Type B pancreatic cell (in vitro differentiated cells): ENCODE measurements at places on chromosomes 3 and 15.
A peak's percentile ranks its signal among the peaks of the same experiment; 100 is the strongest.

DNA sequence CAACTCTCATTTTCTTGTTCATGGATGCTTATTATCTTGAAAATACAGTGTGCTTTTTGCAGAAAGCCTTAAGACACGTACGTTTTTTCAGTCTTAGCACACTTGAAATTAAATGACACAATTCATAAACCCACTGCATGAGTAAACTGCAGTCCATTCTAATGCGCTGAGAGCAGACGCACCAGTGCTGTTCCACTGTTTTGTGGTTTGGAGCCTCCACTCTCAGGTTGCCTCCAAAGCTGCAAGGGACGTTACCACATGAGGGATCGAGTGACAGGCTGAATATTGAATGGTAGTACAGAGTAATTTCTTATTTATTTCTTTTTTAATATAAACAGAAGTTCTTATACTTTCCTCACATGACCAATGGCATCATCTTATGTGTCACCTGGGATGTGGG, 12.3 kb downstream of the IQCH start:
- no peak for DNase-seq

DNA sequence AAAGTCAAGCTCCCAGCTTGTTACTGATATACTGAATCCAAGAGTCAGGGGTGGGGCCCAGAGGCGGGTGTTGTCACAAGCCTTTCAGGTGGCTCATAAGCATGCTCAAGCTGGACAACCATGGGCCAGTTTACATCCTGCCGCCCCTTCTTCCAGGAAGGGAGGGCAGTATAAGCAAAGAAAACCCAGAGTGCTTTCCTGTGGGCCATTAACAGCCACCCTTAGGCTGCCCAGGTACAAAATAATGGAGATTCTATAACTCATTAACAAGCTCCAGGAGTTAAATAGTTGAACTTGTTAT, 183.2 kb downstream of the NTRK3 start:
- DNase-seq, result no peak

- no peak for DNase-seq
These were observed 1137.5 kb downstream of the NSUN3 start for GRCh38 chr3:95200384-95200783.

DNA sequence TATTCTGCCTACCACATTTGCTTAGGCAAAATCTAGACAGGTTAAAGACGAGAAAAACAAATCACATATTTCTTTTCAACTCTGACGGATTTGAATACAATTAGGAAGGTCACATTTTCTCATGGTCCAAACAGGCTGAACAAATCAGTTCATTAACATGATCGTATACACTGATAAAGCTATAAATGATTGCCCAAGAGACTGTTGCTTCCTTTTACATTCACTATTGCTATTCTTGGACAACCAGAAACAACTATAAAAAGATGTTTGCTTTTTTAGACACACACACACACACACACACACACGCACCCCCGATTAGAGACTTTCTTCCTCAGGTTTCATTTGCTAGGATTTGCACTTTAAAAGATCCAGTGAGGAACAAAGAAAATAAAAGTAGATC, 122.3 kb upstream of the BHLHE40 start:
- no peak for DNase-seq

GRCh38 chr3:126959921-126960603, 22.9 kb upstream of the PLXNA1 start:
- DNase-seq, result no peak

DNA sequence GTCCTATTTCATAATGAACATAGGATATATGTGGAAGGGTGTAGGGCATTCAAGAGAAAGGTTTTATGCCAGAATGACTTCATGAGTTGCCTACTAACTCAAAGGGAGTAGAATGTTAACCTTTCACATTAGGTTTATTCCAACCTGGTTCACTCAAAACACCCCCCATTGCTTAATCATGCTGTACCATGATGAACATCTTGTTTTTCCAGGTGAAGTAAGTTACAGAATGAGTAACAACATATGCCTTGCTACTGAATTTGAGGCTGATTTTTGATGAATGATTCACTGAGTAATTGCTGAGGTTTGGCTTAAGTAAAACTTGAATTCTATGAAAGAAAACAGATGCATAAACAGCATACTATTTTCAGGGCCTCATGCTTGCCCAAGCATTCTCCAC, 5.9 kb upstream of the CLDN16 start:
- DNase-seq, result no peak

DNA sequence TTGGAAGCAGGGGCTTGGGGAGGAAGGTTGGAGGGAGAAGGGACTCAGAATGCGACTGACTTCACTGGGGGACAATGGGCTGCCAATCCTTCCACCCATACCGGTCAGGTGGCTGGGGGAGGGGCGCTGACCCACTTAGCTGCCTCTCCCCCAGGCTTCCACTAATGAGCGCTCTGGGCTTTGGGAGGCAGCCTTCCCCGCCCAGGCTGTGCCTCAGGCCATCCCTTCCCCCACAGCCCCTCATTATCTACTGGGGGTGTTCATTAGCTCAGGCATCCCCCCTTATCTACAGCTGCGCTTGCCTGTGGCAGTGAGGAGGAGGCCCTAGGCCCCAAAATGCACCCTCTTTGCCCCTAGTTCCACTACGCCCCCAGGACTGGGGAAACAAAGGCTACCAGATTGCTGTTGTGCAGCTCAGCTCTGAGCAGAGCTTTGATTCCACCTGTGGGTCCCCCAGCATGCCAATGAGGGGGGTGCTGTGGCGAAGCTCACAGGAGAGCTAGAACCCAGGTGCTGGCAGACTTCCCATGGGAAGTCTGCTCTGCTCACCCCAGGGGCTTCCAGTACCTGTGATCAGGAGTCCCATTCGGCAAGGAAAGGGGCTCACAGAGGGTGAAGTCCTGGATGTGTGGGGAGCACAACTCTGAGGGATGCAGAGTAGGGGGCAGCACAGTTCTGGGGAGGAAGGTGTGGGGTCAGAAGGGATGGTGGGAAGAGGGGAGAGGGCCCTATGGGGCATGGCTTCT, 29.4 kb upstream of the SEMA3F start:
- no peak for DNase-seq

GRCh38 chr3:139629033-139629432, 48.7 kb downstream of the NMNAT3 start:
- DNase-seq, result no peak

DNA sequence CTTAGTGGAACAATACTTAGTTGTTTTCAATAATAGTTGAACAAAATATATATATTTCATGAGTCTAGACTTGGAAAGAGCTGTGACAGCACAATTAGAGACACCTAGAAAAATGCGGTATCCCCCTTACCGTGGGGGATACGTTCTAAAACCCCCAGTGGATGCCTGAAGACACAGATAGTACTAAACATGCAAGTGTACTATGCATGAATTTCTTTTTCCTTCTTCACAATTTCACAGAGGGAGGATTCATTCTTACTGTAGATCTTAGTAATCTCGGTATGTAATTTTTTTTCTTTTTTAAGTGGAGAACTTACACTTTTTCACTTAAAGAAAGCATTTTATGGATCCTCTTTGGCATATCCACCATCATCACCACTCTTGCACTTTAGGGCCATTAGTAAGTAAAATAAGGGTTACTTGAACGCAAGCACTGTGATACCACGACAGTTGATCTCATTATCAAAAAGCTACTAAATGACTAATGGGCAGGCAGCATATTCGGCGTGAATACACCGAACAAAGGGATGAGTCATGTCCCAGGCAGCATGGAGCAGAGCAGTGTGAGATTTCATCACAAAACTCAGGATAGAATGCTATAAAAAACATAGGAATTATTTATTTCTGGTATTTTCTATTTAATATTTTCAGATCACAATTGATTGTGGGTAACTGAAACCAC, 72.3 kb upstream of the ZNF280D start:
- no peak for DNase-seq

GRCh38 chr15:82812994-82813393, 3.6 kb downstream of the WHAMM start:
- no peak for DNase-seq

- no peak for DNase-seq
These were observed 90.6 kb downstream of the ARNT2 start for GRCh38 chr15:80494756-80495155.

- DNase-seq, result no peak
These were observed 464.9 kb downstream of the TAFA4 start for GRCh38 chr3:68467465-68467864.

- DNase-seq, result no peak
These were observed 628.2 kb upstream of the CFAP20DC start for GRCh38 chr3:59677747-59678702.

DNA sequence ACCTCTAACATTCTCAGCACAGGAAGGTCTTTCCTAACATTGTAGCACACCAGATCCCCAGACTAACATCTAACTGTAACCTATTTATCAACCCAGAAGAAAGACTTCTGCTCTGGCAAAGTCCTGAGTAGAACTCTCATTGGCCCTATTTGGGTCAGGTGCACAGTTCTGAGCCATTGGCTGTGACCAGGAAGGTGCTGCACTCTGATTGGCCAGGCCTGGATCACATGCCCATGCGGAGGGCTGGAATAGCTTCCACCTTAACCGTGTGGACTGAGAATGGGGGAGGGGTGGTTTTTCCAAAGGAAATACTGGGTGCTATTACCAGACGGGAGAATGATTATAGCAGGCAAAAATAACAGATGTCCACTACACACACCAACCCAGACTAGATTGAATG, 11.5 kb downstream of the FEZF2 start:
- DNase-seq, result no peak

DNA sequence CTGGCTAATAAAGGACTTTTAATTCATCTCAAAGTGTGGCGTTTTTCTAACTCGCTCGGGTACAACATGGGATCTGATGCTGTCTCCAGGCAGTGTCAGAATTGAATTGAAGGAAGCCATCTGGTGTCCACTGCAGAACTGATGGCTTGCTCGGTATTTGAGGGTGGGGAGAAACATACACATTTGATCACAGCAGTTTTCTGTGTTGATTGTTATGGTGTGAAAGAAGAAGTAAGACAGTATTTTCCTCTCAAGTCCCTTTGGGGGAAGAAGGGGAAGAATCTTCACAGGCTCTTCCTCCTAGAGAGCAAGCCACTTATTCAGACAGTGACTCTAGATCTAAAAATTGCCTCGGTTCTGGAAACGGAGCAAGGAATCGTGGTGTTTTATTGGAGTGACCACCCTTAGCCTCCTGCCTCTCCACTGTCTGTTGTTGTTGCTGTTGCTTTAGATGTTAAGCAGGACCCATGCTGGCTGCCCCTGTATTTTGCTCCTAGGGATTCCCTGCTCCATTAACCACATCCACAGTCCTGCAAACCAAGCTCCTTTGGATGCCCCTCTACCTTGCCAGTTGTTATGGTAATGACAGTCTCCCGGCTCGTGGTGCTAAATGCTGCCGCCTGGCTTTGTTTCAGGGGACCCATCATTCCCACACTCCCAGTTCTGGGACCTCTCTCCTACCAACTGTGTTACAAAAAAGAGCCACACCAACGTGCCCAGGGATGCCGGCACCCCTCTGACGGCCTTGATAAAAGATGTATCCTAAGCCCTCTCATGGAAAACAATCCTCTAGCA, 15.3 kb upstream of the MCCC1 start:
- no peak for DNase-seq

GRCh38 chr3:194150252-194150934, 14.4 kb downstream of the HES1 start:
- no peak for DNase-seq

- no peak for DNase-seq
These were observed 29.1 kb downstream of the SLC6A6 start for GRCh38 chr3:14431452-14431916.

GRCh38 chr3:110900576-110900975, 171.0 kb upstream of the NECTIN3 start:
- DNase-seq, result no peak

DNA sequence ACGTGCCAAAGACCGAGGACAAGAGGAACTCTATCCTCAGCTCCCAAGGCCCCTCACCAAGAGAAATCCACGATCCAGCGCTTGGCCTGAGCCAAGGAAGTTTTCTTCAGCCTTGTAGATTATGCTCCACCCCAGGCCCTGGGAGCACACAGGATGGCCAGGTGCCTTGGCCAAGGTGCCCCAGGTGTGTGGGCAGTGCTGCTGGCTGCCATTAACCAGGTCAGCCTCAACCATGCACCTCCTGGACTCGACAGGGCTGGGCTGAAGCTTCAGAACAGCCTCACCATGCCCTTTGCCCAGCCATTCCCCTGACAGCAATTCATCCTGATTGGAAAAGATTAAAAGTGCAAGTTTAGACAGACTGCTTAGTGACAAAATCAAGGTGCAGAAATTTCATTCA, 10.9 kb upstream of the MESP1 start:
- no peak for DNase-seq

GRCh38 chr3:128854475-128854874, 24.9 kb upstream of the ACAD9 start:
- no peak for DNase-seq

DNA sequence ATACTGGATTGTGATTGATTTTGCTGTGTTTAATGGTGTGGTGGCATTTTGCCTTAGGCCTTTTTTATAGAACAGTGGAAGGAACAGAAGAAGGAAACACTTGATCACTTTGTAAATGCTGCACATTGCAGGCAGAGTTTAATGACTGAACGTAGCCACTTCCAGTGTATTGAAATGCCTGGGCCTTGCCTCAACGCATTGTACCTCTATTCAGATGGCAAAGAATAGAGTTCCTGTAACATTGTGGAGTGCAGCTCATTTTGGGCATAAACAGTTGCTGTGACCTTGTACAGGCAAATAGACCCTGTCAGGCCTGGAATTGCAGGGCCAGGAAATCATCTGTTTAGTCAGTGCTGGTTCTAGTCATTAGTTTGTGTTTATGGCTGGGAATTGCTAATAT, 225.0 kb downstream of the EPHA3 start:
- DNase-seq, result no peak

DNA sequence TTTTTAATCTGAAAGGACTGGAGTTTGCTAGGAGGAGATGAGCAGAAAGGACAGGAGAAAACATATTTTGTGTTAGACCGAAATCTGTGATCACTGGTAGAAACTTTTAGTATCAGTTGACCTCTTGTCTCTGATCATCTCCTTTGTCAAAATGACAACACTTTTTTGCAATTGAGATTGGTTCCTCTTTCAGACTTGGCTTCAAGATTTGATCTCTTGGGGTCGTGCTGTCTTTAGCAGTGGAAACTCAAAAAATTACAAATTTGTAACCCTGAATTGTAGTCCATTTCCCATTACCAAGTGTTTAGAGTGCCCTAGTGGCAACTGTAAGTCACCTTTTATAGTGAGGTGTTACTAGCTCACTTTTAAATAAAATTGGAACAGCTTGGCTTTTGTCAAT, 107.4 kb downstream of the KLHL25 start:
- DNase-seq, result no peak

- DNase-seq, result no peak
These were observed 58.1 kb downstream of the DNAH1 start for GRCh38 chr3:52374173-52374572.

GRCh38 chr15:100779331-100780207, 100.1 kb upstream of the ALDH1A3 start:
- DNase-seq, result peak; percentile 62
